Hair follicular keratinocyte (primary cell): ENCODE measurements at places on chromosomes 2 and 18. TPM values are rescaled to one million over a fixed set of nuclear protein-coding genes. Genes with fewer than 3 reads are reported as not detected.

RNPEPL1 gene
- 18.6 and 35.8 TPM in 2 replicates for total RNA-seq

MAPK4 gene
- total RNA-seq, result not detected in 2 replicates

AGXT gene
- total RNA-seq, result not detected in 2 replicates

ARHGAP15 gene
- not detected in 2 replicates for total RNA-seq

SLC11A1 gene
- 0.08 TPM in 1 of 2 replicates, not detected in the other for total RNA-seq

CIB4 gene
- not detected in 2 replicates for total RNA-seq

CDKL4 gene
- not detected in 2 replicates for total RNA-seq
